ENCODE measurements at places on chromosomes 13 and 19. TPM values are rescaled to one million over a fixed set of nuclear protein-coding genes. Genes with fewer than 3 reads are reported as not detected.

CLEC11A gene
- total RNA-seq, result 6.4 TPM

SLC25A41 gene
- not detected for total RNA-seq

GNG8 gene
- total RNA-seq, result not detected

PDCD2L gene
- 7.2 TPM for total RNA-seq

ZNF536 gene
- total RNA-seq, result 1.00 TPM

F7 gene
- total RNA-seq, result not detected

DNA sequence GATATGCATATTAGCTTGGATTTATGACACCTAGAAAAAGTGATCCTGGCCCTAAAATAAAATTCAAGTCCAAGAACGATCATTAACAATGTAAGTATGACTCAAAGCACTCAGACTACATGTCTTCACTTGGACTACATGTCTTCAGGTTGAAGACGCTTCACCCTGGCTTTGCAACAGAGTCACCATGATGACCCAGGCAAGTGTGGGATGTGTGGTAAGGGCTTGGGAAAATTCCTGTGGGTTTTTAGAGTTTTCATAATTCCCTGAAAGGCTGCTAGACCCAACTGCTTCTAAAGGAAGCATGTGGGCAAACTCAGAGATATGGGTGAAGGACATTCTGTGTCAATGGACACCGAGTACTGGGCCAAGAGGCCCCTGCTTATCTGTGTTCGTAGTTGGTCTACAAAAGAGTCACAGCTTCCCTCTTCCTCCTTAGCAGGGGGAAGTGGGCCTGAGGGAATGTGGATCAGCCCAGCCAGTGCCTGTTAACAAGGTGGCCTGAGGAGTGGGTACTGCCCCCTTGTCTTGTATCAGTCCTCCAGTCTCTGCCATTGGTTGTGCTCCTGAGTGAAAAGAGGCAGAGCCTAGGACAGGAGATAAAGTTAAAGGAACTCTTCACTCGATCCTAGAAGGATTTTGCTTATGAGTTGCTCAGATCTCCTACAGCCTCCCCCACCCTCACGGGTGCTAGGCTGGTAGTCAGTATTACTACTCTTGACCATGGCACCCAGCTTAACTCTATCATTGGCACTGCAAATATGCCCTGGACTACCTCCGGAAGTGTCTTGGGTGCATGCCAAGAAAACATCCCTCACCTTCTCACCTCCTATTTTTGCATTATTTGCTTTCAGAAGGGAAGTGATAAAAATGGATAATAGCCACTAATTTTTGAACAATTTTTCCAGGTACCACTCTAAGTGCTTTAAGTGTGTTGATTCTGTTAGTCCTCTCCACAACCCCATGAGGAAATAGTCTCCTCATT, 406.3 kb downstream of the COG6 start:
- H3K27ac ChIP-seq, result no peak overlapping the region
- H3K27me3 ChIP-seq, result no peaks in the 10 kb centered on the region
- H3K36me3 ChIP-seq, result no peaks in the 10 kb centered on the region
- no peak overlapping the region for H3K4me3 ChIP-seq
- no peaks in the 10 kb centered on the region for H3K4me1 ChIP-seq
- DNase-seq, result no peak

DNA sequence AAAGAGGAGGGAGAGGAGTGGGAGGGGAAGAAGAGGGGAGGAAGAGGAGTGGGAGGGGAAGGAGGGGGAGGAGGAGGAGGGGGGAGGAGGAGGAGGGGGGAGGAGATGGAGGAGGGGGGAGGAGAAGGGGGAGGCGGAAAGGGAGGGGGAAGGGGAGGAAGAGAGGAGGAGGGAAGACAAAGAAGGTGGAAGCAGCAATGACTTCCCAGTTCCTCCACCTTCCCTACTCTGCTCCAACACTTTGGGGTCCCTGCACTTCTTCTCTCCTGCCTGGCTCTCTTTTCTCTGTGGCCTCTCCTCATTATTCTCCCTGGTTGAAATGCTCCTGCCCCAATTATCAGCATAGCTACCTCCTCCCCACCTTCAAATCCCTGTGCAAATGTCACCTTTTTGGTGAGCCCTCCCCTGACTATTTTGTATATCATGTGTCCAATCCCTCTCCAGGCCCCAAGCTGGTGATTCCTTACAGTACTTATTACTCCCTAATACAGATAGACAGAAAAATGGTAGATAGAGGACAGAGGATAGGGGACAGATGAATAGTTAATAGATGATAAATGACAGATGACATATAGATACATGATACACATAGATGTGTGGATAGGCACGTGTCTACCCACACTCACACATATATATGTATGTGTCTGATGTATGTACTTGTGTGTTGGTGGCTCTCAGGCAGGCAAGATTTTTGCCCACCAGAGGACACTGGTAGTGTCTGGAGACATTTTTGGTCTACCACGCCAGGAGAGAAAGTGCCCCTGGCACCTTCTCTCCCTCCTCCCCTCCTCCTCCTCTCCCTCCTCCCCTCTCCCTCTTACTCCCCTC, 25.2 kb downstream of the NLRP9 start:
- no peaks in the 10 kb centered on the region for H3K4me1 ChIP-seq
- H3K36me3 ChIP-seq, result no peaks in the 10 kb centered on the region
- H3K4me3 ChIP-seq, result no peak overlapping the region
- DNase-seq, result no peak

DNA sequence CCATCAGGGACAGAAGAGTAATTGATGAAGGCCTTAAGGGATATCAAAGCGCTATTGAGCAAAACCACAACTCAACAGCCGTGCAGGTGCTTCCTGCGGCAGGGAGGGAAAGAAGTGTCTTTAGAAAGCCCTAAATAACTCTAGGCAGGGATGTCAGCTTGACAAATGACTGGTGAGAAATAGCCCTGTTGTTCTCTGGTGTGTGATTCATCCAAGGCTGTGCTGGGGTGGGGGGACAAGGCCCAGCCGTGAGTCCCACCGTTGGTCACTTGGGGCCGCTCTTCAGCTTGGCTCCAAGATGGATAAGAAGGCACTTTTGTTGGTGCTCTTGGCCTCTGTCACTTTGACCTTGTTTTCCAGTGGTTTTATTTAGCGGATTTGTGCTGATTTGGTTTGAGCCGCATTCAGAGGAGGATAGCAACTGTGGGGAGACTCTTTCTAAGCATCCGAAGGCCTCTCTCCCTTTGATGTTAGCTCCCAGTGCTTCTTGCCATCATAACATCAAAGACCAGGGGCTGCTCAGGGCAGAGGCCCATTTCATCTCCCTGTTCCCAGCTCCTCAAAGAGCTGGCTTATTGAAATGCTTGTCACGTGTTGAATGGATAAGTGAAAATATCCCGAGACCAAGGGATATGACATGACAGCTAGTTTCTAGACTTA, 130.3 kb upstream of the SERP2 start:
- DNase-seq, result peak; percentile 50
- no peaks in the 10 kb centered on the region for H3K4me1 ChIP-seq
- no peaks in the 10 kb centered on the region for H3K27me3 ChIP-seq
- no peak overlapping the region for H3K4me3 ChIP-seq

GRCh38 chr19:50857366-50857765, 2.7 kb downstream of the KLK3 start:
- H3K36me3 ChIP-seq, result no peaks in the 10 kb centered on the region
- peaks cover 19% of the 10 kb centered on the region for H3K27me3 ChIP-seq
- H3K4me1 ChIP-seq, result no peaks in the 10 kb centered on the region
- DNase-seq, result no peak
- H3K27ac ChIP-seq, result no peak overlapping the region
- no peak overlapping the region for H3K4me3 ChIP-seq

DNA sequence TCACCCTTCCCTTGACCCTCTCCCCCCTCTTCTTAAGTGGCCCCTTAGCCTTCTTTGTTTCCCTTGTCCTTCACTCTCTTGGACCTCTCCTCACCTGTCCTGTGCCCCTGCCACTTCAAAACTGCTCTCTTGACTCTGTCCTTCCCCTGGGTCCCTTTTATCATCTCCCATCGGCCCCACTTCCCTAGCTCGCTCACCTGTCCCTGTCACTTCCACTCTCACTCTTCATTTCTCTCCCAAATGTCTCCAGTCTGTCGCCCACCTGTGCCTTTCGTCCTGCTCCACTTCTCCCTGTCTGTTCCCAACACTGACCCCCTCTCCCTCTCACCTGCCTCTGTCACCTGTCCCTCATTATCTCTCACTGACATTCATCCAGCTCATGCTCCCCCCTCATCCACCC, 699 bp downstream of the IFNL1 start:
- H3K4me1 ChIP-seq, result no peaks in the 10 kb centered on the region
- H3K27me3 ChIP-seq, result peaks cover 11% of the 10 kb centered on the region
- H3K36me3 ChIP-seq, result no peaks in the 10 kb centered on the region
- no peak overlapping the region for H3K27ac ChIP-seq
- H3K4me3 ChIP-seq, result no peak overlapping the region

- no peak within 1 kb of the TSS for H3K4me3 ChIP-seq
- H3K36me3 ChIP-seq, result no peaks in the 10 kb centered on the region
- H3K27me3 ChIP-seq, result no peaks in the 10 kb centered on the region
Observed at GRCh38 chr19:51387924-51388389, at the start of gene LIM2. LIM2 (minus strand) TSS chr19:51387974; CDS start chr19:51387443, 531 bp downstream.

DNA sequence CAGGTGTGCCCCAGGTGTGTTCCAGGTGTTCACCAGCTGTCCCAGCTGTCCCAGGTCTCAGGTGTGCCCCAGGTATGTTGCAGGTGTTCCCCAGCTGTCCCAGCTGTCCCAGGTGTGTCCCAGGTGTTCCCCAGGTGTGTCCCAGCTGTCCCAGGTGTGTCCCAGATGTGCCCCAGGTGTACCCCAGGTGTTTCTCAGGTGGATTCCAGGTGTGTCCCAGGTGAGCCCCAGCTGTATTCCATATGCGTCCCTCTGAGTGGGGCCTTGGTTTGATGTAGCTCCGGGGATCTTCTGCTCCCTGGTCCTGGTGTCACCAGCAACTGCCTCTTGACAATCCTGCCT, 719 bp upstream of the GRK1 start:
- H3K27ac ChIP-seq, result no peak overlapping the region
- H3K4me3 ChIP-seq, result no peak overlapping the region
- H3K27me3 ChIP-seq, result no peaks in the 10 kb centered on the region
- peaks cover 13% of the 10 kb centered on the region for H3K4me1 ChIP-seq
- DNase-seq, result peak; percentile 4

DNA sequence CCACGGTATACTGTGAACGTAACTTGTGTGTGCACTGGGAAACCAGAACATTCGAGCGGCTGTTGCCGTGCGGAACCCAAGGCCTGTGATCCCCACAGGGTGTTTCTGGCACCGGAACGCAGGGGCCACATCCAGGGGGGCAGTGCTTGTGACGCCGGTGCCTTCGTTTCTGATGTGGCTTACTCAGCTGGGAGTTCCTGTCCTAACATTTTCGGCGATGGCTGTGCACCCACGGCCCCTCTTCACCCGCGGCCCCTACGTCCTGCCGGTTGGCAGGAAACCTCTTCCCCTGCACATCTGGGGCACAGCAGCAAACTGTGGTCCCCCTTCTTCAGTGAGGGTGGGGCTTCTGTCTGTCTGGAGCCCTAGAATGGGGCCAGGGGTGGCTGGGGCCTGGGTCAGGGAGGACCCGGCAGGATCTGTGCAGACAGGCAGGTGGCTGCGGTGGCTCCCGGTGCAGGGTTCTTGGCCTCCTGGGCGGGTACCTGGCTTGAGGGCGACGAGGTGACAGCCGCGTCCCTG, 26.2 kb downstream of the CSNK1G2 start:
- no peak overlapping the region for H3K27ac ChIP-seq
- H3K4me1 ChIP-seq, result no peaks in the 10 kb centered on the region
- H3K27me3 ChIP-seq, result no peaks in the 10 kb centered on the region
- H3K4me3 ChIP-seq, result no peak overlapping the region
- no peaks in the 10 kb centered on the region for H3K36me3 ChIP-seq

GRCh38 chr19:1361601-1362386, 21.9 kb upstream of the NDUFS7 start:
- peaks cover 33% of the 10 kb centered on the region for H3K36me3 ChIP-seq
- H3K27ac ChIP-seq, result peak overlapping the region; percentile 70
- H3K4me1 ChIP-seq, result peaks cover 10% of the 10 kb centered on the region
- no peak for DNase-seq
- H3K27me3 ChIP-seq, result no peaks in the 10 kb centered on the region
- peak overlapping the region; percentile 18 for H3K4me3 ChIP-seq

DNA sequence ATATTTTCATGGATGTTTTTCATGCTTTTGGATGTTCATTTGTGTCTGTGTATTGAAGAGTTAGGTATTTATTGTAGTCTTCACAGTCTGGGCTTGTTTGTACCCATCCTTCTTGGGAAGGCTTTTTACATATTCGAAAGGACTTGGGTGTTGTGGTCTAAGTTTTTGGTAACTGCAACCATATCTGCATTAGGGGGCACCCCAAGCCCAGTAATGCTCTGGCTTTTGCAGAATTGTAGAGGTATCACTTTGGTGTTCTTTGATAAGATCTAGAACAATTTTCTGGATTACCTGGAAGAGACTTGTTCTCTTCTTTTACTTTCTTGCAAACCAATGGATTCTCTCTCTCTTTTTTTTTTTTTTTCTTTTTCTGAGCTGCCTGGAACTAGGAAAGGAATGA, 581.3 kb downstream of the DACH1 start:
- no peak for DNase-seq
- no peaks in the 10 kb centered on the region for H3K27me3 ChIP-seq
- no peak overlapping the region for H3K27ac ChIP-seq
- no peaks in the 10 kb centered on the region for H3K36me3 ChIP-seq
- H3K4me3 ChIP-seq, result no peak overlapping the region

- H3K27me3 ChIP-seq, result no peaks in the 10 kb centered on the region
- no peak for DNase-seq
- no peaks in the 10 kb centered on the region for H3K4me1 ChIP-seq
- H3K36me3 ChIP-seq, result no peaks in the 10 kb centered on the region
- H3K4me3 ChIP-seq, result no peak overlapping the region
Observed at GRCh38 chr13:112916296-112916695, 52.7 kb upstream of the MCF2L start.

DNA sequence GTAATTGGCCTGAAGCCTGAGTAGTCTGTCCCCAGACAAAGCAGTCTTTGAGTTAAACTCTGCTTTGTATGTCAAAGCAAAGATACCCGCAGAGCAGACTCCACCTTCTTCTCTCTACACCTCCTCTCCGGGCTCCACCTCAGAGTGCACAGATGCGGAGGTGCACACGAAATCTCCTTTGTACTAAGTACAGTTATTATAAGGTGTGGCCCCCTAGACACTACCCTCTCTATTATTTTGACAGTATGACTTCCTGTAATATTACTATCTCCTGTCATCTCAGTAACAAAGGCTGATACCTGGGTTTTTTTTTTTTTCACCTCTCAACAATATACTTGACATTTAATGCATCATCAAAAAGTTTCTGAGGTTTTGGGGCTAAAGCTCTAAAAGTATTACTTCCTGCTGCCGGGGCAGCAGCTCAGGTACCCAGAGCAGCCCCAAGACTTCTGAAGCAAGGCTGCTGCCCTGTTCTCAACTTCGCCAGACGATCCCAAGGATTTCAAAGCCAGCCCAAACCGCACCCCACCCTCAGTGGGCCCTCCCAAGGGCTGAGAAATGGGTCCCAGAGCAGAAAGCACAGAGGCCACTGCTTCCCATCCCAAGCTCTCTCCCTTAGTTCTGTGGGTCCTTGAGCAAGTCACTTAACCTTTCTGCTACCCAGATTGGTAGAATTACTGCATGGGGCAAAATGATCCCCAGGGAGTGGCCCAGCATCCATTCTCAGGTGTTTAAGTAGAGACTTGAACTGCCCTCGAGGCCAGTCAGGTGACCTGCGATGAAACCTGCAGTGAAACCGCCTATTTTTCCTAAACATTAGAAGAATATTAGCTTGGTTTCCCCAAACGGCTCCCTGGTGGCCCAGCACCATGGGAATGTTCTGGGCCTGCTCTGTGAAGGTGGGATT, 180.6 kb downstream of the FOXO1 start:
- H3K4me3 ChIP-seq, result no peak overlapping the region
- H3K27me3 ChIP-seq, result no peaks in the 10 kb centered on the region
- no peaks in the 10 kb centered on the region for H3K4me1 ChIP-seq
- no peak for DNase-seq
- H3K27ac ChIP-seq, result peak overlapping the region; percentile 34

- H3K27me3 ChIP-seq, result no peaks in the 10 kb centered on the region
- H3K27ac ChIP-seq, result no peak overlapping the region
- no peak overlapping the region for H3K4me3 ChIP-seq
- peaks cover 4% of the 10 kb centered on the region for H3K4me1 ChIP-seq
Observed at GRCh38 chr13:20438801-20439200, 86.9 kb downstream of the CRYL1 start.

Data from transverse colon (tissue), 4 donors.